Activated B cell treated with CpG ODN at 0.5 μM for 24 hours (primary cell): ENCODE measurements at places on chromosomes 1 and 21.

- no peak for DNase-seq
Observed at GRCh38 chr1:29171521-29171920, 10.2 kb downstream of the SRSF4 start.

- no peak for DNase-seq
Observed at GRCh38 chr1:157829711-157830110, 9.8 kb upstream of the FCRL1 start.

- no peak for DNase-seq
Observed at GRCh38 chr21:27171707-27172106, 204.8 kb upstream of the ADAMTS5 start.

- DNase-seq = no peak
Observed at GRCh38 chr1:69777423-69777822, 209.7 kb downstream of the LRRC7 start.

- no peak for DNase-seq
Observed at GRCh38 chr1:196545222-196545621, 63.0 kb downstream of the KCNT2 start.

DNA sequence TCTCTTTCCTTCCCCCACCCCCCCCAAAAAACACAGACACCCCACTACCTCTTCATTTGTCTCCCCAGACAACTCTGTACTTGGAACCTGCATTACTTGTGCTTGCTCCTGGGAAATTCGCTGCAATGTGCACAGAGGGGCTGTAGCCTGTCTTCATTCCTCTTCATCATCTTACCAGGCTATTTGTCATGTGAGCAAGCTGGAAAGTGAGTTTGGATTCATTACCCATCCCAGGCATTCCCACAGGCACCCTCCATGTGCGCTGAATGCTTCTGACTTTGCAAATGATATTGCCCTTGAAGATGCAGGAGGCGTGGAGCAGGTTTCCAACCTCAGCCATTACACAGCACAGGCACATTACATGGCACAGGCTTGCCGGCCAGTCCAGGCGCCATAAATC lies 494.9 kb downstream of the KIF26B start:
- no peak for DNase-seq

- no peak for DNase-seq
Observed at GRCh38 chr1:104235141-104235540, 485.4 kb downstream of the AMY1C start.

GRCh38 chr1:33996281-33996680 lies 132.4 kb downstream of the HMGB4 start:
- DNase-seq = no peak

- DNase-seq = no peak
Observed at GRCh38 chr21:14766241-14766640, 220.1 kb upstream of the SAMSN1 start.

- DNase-seq = no peak
Observed at GRCh38 chr1:34685225-34685624, 69.6 kb upstream of the GJB5 start.

GRCh38 chr1:65493802-65494201 lies 73.3 kb downstream of the LEPR start:
- DNase-seq = no peak

GRCh38 chr1:205935869-205936268 lies 7.4 kb downstream of the SLC26A9 start:
- no peak for DNase-seq

DNA sequence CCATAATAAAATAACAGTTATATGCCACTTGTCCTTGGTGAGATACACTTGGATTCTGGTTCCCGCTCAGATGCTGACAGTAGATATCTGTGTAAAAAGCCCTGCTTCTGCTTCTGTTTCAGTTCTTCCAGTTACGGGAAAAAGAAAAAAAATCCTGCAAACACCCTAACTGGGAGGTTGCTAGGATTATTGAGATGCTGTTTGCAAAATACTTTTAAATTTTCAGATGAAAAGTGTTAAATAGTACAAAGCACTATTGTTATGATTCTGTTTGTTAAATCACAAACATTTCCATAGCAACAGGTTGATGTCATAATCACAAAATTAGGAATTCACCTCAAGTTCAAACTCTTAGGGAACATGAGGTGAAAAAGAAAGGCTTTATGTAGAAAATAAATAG lies 232.3 kb downstream of the HMCN1 start:
- no peak for DNase-seq

GRCh38 chr1:227778401-227778947 lies 37.0 kb upstream of the PRSS38 start:
- DNase-seq = no peak

DNA sequence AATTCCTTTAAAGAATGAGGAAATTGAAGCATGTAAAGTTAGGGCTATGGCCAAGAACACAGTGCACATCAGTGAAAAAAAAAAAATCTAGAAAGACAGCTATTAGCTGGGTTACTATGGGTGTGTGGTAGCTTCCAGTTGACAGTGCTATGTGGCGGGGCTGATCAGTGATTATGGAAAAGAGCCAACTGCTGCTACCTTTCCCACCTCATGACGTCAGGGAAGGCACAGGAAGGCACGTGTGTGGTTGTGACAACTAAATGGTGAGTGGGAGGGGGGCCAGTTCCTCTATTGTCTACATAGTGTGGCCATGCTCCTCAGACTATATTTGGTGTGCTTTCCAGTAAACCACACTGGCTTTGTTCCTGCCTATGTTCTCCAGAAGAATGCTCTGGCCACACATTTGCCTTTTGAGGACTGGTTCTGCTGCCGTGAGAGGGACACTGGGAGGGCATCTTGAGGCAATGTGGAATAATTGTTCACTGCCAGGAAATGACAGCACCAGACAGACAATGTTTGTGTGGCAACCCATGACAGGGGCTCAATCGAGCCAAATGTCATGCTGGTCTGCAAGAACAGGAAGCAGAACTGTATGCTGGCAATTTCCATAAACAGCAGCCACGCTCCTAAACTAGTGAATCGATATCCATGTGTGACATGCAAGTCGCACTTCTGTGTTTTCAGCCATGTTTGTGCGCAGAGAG lies 3.0 kb upstream of the SDE2 start:
- peak; percentile 52 for DNase-seq
